ENCODE measurements at places on chromosomes 11 and 22.

- DNase-seq: no peak
Measured at GRCh38 chr11:2926611-2927051, 2.6 kb downstream of the PHLDA2 start.

GRCh38 chr22:29224121-29224858 is 18.6 kb downstream of the EMID1 start:
- DNase-seq: no peak

DNA sequence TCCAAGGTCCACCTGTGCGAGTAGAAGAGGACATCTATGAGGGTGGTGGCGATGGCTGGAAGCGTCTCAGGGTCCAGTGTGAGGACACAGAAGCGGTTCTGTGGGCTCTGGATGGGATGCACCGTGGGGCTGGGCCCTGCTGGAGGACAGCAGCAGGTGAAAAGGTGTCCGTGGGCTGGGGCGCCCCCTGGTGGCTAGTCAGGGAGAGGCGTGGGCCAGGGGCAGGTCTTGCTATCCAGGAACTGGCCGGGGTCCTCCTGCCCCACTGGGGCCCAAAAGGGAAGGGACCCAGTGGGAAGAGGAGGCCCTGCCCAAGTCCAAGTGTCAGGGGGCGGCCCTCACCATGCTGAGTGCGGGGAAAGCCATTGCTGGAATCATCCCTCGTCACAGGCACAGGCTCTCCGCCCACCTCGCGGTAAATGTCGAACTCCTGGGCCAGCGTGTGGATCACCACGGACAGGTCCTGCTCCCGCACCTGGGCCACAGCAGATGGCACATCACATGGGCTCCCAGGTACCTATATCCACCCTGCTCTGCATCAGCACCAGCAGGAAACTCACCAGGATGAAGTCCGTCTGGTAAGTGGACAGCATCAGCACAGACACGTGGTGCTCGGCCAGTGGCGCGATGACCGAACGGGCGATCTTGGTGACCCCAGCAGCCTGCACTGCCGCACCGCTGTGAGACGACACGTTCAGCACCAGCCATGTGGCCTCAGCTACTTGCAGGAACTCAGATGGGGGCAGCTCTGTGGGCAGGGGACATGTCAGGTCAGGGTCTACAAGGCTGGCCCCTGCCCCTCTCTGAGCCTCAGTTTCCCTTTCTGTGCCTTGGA is 2.3 kb downstream of the CASTOR1 start:
- DNase-seq: no peak

DNA sequence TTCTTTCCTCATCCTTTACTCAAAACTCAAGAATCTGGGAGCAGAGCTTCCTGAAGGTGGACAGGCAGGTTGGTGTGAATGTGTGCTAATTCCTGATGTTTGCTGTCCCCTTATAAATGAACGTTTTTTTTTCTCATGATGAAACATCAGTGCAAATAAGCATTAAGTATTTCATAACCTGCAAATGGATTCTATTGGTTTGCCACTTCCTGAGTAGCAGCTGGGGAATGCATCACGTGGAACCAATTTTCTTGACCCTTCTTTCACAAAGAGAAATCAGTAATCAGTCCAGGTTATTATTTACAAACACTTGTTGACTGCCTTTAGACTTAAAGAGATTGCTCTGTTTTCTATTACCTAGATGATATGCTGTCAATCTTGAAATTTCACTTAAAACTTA is 40.1 kb upstream of the SCN3B start:
- no peak for DNase-seq

DNA sequence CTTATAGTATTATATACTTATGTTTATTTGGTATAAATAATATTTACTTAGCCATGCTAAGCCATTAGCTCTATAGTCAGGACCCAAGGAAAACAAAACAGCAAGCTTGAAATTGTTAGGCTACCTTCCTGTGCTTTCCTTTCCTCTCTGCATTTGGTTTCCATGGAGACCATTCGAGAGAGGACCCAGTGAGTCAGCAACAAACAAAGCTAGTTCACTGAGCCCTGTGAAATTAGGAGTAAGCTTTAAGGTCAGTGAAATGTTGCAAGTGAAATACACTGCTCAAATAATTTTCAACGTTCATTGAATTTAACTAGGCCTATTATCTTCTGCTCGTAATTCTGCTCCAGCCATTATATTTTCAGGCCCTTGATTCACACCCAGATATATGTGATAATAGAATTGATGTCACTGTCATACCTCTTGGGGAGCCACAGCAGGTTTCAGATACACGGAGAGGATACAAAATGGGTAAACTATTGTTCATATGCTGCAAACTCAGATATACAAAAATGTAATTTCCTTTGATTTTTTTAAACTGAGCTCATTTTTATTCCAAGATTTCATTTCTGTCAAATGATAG is 9.1 kb upstream of the OR10D3 start:
- peak; percentile 64 for DNase-seq
